Adrenal gland (tissue), 19 donors: ENCODE measurements at places on chromosomes 2 and 18. TPM values are rescaled to one million over a fixed set of nuclear protein-coding genes. Genes with fewer than 3 reads are reported as not detected.

DNA sequence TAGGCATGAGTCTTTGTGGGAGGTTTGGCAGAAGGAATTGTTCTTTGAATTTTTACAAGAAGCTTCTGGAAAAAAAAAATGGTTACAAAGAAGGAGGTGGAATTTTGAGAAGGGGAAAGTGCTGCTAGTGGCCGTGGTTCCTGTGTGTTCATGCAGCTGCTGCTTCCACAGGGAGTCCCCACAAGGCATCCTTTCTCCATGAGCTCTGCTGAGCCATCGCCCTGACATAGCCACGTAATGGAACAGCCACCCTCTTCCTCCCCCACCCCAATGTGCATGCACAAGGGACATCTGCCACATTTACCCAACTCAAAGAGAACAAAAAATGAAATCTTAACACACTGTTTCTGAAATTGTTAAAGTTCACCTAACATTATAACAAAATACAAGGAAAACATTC, 529.7 kb downstream of the SATB2 start:
- no peak for DNase-seq

- no peak for DNase-seq
These were observed 371.9 kb upstream of the TNP1 start for GRCh38 chr2:217231724-217232123.

TCF23 gene
- 0.08 TPM for total RNA-seq

DNA sequence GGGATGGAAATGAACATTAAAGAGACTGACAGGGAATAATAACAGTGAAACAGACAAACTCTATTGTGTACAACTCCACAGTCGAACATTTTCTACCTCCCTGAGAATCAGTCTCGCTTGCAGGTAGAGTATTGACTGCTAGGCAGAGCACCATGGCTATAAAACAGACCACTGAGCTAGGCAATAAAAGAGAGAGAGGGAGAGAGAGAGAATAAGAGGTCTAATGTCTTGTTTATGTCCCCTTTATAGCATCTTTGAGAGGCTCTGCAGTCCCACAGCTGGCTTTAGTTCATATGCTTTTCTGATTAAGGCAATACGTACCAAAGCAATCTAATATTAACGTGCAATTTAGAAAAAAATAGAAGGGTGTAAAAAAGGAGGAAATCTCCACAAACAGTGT, 652.6 kb downstream of the NRXN1 start:
- no peak for DNase-seq

PHOSPHO2 gene
- 5.0 TPM for total RNA-seq

GRCh38 chr18:58753976-58754375, 82.7 kb downstream of the MALT1 start:
- DNase-seq = no peak

CHRND gene
- total RNA-seq = not detected

UBXN4 gene
- 50.0 TPM for total RNA-seq

GRCh38 chr2:172613040-172613439, 57.1 kb downstream of the PDK1 start:
- no peak for DNase-seq

DNA sequence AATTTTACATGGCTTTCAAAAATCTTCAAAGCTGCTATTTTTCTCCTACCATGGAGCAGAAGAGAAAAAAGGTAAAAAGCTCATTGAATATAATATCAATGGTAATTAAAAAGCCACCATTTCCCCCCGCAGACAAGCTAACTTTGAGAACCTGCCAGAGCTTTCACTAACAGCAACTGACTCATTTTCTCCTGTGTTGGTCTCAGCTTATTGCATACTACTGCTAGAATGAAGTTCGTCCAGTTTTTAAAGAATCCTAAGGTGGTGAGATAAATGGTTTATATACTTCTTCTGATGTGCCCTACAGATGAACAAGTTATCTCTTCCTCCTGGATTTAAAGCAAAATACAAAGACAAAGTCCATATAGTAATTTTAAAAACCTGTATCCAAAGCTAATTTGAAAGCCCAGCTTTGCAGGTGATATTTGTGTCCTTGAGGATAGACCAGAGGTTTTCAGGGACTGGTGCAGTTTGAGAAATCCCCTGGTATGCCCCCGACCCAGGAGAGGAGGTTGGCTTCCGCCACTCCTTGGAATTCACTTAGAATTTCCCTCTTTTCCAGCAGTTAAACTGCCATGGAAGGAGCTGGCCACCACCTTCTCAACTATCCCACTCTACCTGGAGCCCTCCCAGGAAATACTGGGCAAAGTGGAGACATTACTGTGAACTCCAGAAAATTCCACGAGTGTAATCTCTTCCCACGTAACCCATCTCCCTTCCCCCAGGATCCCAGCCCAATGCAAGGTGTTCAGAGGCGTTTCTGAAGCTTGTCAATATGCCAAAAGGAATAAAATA, 17.5 kb downstream of the YPEL5 start:
- DNase-seq = no peak

- DNase-seq = no peak
These were observed 804.7 kb upstream of the PIK3C3 start for GRCh38 chr18:41150316-41150715.

DNA sequence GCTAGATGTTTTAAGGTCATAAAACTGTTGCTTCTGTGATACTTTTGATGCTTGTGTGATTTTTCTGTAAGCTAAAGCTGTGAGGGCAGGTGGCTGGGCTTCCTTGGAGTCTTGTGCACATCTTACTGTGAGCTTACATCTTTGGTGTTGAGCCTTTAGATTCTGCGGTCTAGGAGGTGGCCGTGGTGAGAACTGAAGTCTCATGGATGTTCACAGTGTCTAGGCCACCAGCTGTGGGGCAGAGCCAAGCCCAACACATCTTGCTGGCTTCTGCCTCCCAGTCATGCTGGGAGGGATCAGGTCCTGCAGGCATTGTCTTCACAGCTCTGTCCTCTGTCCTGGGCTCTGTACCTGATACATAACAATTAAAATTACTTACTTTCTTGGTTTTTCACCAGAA, 219.7 kb upstream of the HS6ST1 start:
- no peak for DNase-seq

SKOR2 gene
- not detected for total RNA-seq

DNA sequence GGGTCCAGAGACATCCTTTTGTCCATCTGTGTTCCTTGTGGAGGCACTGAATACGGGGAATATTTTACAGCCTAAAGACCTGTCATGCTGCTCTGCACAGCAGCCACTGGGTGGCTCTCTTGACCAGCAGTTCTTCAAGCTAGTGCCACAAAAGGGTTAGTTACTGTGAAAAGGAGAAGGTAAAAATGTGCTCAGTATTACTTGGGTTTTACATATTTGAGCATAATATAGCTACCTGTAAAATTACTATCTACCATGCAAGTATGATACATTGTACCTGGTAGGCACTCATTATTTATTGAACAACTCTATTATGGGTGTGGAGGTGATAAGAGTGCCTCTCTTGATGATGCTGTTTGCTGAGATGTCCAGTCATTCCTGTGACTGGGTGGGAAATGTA, 23.6 kb downstream of the FZD5 start:
- peak; percentile 67 for DNase-seq
